ENCODE measurements at places on chromosomes 2 and 18. TPM values are rescaled to one million over a fixed set of nuclear protein-coding genes. Genes with fewer than 3 reads are reported as not detected.

The FSHR gene
- not detected for total RNA-seq

DNA sequence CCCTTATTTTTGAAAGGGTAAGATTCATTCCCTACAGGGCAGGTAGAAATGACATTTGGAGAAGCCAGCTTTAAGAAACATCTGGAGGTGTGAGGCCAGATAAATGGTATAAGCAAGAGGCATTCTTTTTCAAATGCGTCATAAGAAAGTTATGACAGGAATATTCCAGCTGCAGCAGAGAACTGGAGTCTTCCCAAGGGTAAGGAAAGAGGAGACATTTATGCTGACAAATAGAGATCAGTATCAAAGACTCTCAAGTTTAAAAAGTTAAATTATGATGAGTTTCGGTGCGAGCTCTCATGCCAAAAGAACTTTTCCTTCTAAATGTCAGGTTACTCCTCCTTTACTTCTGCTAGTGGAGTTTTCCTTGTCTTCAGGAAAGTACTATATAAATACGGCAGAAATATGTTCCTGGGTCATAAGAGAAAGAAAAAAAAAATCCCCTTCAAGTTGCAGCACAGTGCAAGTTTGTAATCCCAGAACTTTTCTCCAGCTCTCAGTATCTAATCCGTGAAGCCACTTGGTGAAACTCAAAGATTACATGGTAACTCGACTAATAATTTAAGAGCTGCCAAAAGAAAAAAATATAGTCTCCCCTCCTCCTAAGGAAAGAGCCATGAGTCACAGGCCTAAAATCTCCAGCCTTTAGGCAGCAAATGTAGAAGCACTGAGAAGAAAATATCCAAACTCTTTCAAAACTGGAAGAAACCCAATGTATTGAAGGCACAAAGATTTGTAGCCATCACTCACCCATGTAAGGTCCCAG, 428.1 kb downstream of the MEIS1 start:
- DNase-seq, result no peak

The DNAH6 gene
- 0.42 TPM for total RNA-seq

The SKA1 gene
- not detected for total RNA-seq

The ZSCAN30 gene
- total RNA-seq, result 11.7 TPM

- no peak for DNase-seq
Observed at GRCh38 chr18:5892823-5893431, 2.4 kb downstream of the TMEM200C start.
